ENCODE measurements at places on chromosomes 1 and 21.

DNA sequence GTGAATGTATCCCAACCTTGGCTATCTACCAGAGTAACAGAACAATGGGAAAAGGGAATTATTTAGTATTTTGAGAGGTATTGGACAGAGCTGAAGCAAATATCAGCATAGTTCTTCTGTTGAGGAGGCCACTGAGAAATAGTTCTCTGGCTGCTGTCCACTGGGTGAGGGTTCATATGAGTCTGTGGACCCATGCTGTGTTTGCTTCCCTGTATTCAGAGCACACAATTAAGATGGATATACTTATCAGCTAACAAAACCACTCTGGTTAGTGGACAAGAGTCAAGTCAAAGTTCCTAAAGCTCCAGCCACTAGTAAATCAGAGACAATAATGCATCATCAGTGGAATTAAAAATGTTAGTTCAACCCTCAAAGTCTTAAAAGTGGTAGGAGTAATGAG is 66.1 kb downstream of the RGS18 start:
- no peak for DNase-seq

- DNase-seq, result no peak
Measured at GRCh38 chr21:19228226-19228625, 824.6 kb upstream of the TMPRSS15 start.

GRCh38 chr1:94596260-94596659 is 54.7 kb upstream of the F3 start:
- DNase-seq, result no peak

GRCh38 chr1:41617336-41617735 is 132.9 kb upstream of the EDN2 start:
- no peak for DNase-seq

DNA sequence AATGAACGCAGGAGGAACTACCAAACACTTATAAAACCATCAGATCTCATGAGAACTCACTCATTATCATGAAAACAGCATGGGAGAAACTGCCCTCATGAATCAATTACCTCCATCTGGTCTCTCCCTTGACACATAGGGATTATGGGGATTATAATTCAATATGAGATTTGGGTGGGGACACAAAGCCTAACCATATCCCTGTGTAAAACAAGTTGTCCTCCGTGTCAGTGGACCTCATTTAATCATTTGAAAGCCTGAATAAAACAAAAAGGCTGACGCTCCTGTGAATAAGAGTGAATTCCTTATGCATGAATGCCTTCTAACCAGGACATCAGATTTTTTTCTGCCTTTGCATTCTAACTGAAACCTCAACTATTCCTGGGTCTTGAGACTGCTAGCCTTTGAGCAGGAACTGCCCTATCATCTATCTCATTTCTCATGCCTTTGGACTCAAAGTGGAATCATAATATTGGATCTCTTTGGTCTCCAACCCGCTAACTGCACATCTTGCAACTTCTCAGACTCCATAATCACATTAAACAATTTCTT is 648.8 kb downstream of the ADGRL2 start:
- no peak for DNase-seq

DNA sequence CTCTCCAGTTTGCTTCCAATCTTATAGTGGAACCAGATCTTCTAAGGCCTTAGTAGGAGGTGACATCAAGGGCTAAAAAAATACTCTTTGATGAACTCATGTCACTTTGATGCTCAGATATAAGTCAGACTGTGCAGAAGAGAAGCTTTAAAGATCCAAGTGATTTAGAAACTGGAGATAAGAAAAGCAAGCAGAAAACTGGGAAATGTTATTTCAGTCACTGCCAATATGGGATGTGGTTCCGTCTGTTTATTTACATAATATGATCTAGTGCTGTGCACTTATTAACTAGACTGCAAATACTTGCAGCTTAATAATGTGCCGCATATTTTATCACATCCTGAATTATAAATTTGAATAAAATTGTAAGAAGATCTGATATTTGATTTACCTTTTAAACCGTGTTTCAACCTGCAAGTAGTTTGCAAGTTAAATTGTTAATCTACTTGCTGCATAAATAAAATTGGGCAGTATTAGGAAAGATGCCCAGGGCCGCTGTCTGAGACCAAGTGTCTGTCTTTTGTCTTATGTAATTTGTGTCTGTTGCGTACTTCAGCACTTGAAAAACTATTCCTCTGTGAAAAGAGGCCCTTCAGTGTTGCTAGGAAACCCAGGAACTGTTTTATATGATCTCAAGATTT is 29.6 kb downstream of the CXADR start:
- no peak for DNase-seq

GRCh38 chr1:11345971-11346715 is 73.1 kb downstream of the UBIAD1 start:
- no peak for DNase-seq

DNA sequence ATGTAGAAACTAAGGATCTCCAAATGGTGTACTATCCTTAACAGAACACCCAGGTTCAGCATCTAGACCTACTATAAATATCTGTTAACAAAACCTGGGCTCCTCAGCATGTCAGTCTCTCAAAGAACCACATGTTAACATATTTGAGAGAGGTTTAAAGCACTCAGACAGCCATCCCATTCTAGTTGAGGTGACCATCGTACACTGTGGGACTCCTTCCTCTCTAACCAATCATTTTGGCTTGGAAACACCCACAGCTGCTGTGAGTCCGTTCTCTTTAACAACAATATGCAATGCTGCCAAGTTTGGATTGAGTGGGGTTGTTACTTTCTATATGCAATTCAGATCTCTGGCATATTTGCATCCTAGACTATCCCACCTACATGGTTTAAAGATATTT is 105.8 kb downstream of the MRPL39 start:
- no peak for DNase-seq

DNA sequence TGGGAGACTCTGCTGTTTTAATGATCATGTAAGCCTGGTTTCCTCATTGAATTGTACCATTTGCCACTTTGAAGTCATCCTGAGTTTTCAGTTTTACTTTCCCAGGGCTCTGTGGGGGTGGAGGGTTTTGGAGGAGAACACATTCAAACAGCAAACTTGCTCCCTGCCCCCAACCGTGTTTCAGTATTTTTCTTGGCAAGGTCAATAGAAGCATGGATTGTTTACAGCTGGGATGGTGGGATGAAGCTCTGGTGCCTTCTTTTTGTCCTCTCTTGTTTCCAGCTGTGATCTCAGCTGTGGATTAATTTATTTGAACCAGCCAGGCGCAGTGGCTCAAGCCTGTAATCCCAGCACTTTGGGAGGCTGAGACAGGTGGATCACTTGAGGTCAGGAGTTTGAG is 54.3 kb upstream of the SERBP1 start:
- no peak for DNase-seq

DNA sequence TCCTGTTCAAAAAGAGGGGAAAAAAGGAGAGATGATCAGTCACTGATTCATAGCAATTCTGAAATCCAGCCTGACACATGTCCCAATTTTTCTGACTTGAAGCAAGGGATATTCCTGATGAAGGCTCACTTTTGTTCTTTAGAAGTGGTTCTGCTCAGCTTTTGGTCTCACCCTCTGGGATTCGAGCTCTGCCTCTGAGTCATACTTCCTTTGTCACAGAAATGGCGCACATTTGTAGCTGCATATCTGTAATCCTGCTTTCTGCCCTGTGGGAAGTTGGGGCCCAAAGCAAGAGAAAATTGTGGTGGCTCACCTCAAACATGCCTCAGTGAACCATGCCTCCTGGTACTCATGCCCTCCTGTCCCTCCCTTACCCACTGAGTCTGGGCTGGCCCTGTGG is 22.3 kb upstream of the FAM78B start:
- no peak for DNase-seq

- DNase-seq, result no peak
Measured at GRCh38 chr1:230735447-230735846, 11.7 kb upstream of the CAPN9 start.

DNA sequence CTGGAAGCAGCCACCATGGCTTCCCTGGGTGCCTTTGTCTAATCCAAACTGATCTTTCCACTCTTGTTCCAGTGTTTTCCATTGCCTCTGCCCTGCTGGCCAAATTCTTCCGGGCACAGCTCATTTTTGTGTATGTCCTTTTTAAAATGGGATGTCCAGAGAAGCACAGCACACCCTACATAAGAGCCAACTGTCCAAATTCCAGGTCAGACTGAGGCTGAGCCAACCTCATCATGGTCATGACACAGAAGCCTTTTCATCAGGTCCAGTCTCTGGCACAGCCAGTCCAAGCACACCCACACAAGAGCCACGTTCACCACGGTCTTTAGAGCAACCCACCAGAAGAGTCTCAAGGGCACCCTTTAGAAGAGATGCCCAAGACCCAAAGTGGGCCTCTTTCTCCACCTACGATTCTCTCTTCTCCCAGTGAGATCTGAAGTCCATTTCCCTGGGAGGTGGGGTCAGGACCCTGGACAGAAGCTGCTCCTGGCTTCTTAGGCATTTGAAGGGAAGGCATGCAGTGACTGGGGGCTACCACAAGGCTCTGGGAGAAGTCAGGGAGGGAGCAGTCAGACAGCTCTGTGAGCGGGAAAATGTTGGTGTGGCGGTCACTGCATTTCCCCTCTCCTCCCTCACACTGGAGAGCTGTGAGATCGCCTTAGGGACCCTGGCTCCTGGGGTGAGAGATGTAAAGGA is 53.2 kb downstream of the SYT2 start:
- no peak for DNase-seq

DNA sequence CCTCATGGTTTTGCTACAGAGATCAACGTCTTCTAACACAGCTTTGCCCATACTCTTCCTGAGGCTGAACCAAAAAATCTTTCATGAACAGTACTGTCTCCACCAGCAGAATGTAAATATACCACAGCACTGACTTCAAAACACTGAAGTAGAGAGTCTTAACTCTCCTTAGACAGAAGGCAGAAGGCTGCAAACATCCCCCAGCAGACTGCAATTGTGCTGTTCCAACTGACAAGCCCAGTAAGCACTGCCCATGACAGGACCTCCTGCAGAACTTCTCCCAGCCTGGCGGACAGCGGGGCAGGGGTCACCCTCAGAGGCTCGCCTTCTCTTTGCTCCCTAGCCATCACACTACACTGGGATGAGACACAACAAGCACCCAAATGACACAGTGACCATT is 218.7 kb downstream of the RERE start:
- DNase-seq, result no peak

- no peak for DNase-seq
Measured at GRCh38 chr1:11831945-11832725, 15.4 kb downstream of the NPPA start.

- DNase-seq, result no peak
Measured at GRCh38 chr1:164977561-164977960, 379.0 kb downstream of the LMX1A start.

DNA sequence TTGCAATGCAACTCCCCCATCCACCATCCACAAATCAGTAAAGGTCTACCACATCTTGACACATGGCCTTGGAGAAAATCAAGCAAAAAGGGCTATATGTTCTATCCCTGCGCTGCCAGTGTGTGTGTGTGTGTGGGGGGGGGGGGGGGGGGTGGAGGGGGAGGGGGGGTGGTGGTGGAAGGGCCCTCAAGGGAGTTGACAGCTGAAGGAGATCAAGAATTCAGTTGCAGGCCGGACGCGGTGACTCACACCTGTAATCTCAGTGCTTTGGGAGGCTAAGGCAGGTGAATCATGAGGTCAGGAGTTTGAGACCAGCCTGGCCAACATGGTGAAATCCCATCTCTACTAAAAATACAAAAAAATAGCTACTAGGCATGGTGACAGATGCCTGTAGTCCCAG is 37.6 kb upstream of the CLIC4 start:
- no peak for DNase-seq
